GDM1 (cell line): ENCODE measurements at places on chromosomes 13 and 19.
A peak's percentile ranks its signal among the peaks of the same experiment; 100 is the strongest.

DNA sequence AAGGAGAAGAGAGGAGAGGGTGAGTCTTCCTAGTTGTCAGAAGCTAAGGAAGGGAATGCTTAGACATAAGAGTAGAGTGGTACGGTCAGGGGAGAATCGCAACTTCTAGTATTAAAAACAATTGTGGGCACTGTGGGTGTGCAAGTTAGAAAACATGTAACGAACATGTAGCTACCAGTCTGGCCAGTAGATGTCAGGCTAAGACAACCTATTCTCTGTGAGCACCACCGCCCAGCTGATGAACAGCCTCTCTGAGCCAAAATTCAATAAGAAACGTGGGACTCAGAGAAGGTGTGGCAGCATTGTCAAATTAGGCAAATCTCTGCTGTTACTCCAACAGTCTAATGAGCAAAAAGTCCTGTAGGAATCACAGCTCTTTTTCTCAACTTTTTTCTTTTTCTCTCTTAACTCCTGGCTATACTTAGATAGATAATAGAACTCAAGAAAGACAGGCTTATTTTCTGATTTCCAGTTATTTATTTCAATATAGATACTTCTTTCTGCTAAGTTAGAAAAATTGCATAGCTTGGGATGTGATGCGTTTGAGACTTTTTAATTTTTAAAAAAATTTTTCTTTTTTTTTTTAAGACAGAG is 186.2 kb downstream of the USP12 start:
- peak; percentile 70 for DNase-seq

DNA sequence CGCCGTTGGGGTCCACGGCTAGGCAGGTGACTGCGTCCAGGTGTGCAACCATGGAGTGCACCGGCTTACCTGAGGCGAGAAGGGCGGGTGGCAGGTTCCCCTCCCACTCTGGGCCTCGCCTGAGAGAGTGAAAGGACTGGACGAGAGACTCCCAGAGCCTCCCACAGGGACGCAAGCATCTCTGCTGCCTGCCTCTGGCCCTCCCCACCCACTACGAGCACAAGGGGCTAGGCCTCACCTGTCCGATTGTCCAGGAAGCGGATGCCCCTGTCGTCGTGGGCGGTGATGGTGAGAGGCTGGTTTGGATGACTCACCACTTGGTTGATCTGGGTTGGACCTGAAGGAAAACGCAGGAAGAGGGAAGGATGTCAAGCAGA is 5.1 kb upstream of the PRKD2 start:
- DNase-seq: no peak

DNA sequence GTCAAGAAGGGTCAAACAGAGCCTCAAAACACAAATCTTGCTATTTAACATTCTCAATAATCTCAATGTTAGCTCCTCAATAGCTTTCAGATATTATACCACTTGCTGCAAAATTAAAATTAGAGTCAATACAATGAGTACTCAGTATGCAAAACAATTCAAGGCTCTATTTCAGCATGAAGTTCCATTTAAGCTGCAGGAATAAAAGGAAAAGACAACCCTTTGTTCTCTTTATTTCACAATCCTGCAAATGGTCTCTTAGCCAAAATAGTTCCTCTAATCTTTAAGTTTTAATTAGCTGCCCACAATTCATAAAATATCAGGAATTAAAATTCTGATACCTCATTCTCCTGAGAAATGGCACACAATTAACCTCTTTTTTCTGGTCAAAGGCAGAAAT is 40.5 kb upstream of the DCT start:
- no peak for DNase-seq

DNA sequence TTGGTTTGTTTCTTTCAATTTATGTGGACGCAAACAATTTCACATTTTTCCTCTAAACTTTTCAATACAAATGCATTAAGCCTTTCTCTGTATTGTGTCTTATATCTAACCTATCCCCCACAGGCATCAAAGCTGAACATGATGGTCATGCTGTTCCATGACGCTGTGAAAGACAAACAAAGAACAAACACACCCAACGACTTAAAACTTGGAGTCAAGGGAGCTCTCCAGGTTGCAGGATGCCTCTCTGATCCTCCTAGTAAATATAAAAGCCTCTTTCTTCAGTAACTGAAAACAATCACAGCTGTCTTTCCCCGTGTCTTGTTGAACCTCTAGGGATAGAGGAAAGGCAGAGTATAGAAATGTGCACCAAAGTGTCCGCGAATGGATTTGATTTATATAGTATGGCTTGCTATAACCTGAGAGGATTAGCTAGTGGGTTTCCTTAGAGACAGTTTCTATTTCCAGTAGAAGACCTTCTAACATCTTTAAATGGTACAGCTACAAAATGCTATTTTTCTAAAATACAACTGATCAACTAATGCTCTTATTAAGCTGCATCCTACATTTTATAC is 43.1 kb downstream of the PCDH9 start:
- no peak for DNase-seq

- no peak for DNase-seq
Observed at GRCh38 chr13:79727086-79727485, 246.1 kb downstream of the NDFIP2 start.

- no peak for DNase-seq
Observed at GRCh38 chr19:49949742-49950589, 11.0 kb downstream of the SIGLEC11 start.

DNA sequence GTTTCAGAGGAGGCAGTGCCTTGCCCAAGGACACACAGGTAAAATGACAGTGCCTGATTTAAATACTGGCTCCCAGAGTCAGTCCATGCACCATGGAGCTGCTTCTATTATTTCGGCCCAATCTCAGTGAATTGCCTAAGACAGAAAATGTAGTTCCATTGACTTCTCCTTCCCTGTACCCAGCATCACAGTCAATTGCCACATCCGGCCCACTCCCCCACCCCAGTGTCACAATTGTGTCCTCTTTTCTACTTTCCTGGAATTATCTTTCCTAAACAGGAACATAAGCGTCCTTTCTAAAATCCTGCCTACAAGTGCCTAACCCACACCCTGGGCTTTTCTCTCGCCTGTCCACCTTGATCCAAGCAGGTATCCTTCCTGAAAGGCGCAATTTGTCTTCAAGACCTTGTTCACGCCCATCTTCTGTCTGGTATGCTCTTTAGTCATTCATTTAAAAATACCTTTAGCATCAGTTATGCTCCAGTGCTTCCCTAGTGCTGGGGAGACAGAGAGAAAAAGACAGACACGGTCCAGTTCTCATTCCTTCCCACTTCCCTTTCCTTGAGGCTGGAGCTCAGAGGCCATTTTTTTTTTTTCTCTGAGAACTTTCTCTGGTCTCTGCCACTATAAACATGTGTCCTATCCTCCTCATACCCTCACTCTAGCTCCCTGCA is 411.4 kb downstream of the LIG4 start:
- no peak for DNase-seq

GRCh38 chr19:43594710-43595604 is 977 bp downstream of the IRGQ start:
- peak; percentile 71 for DNase-seq

GRCh38 chr19:54297759-54298305 is 15.1 kb downstream of the LILRA5 start:
- DNase-seq: peak; percentile 27

DNA sequence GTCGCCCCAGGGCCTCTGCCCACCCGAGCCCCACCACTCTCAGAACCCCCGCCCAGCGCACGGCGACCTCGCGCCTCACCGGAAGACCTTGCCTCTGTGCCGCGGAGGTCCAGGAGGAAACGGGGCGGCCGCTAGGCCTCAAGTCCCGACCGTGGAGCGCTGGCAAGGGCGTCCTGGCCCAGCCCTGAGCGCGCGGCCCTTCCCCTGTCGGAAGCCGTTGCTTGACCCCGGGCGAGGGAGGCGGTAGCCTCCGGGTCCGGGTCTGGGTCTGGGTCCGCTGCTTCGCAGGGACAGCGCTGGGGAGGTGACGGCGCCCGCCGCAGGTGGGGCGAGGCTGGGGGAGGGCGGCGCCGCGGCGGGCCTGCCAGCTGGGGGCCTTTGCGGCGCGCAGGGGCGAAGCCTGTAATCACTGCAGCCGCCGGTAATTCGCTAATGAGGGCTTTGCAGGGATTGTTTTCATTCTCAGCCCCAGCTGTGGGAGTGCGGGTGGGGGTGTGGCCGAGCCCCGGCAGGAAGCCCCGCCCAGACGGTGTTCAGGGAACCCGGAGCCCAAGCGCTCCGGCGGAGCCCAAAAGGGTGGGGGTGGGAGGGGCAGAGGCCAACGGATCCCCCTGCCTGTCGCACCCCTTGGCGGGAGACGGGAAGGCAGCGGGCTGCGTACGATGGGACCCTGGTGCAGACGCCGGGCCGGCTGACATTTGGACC is 8.6 kb downstream of the C19orf25 start:
- DNase-seq: no peak

DNA sequence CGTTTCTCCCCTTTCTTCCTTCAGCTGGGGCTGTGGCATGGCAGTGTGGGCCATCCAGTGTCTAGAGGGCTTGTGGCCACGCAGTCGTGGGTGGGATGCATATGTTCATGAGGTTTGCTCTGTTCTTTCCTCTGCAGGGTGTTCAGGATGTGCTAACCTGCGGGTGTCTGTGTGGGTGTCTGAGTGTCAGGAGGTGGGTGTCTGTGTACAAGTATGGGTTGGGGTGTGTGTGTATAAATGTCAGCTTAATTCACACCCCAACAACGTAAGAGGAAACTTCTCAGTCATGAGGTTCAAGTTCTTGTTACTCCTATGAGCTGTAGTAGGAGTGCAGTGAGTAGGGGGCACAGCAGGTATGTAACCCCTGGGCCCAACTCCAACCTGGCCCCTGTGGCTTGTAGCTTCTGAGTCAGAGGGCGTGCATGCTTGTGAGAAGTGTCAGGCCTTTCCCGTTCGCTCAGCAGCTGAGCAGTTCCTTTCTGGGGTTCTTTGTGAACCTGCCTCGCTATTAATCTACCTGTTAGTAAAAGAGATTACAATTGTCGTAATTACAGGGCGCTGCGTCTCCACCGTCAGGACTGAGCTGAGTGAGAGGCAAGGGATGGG is 49.1 kb downstream of the NFIX start:
- DNase-seq: no peak

DNA sequence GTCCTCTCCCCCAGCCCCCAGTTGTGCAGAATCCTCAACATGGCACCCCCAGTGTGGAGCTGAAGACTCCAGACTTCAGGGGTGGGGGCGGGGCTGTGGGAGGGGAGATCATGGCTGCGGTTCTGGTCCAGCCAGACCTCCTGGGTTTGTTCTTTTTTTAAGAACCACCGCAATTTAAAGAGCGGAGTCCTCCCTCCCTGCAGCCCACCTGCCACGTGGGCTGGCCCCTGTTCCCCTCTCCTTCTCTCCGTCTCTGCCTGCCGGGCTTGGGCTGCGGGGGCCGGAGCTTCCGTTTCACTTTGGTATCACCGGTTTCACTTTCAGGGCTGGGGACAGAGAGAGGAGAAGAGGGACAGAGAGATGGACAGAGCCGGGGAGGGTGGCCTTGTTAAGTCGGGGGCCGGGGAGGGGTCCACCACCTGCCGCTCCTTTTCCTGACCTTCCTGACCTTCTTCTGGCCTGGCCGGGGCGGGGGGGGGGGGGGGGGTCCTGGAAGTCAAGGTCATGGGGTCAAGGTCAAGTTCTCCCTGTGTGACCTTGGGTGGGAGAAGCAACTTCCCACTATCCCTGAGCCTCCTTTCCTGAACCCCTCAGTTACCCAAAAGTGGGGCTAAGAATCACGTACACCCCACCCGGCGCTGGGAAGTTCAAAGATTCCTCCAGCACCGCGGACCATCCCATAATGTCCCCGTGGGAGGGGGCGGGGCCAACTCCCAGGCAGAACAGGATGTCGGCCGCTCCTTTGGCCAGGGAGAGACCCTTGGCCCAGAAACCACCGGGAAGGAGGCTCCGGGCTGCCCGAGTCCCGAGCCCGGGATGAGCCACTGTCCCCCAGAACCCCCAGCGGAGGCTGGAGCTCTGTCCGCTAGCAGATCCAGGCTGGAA is 11.3 kb upstream of the ZBTB7A start:
- peak; percentile 20 for DNase-seq

GRCh38 chr13:23655321-23655720 is 85.1 kb downstream of the TNFRSF19 start:
- DNase-seq: no peak
